Stimulated activated CD8-positive, alpha-beta memory T cell treated with anti-CD3 and anti-CD28 coated beads, Interleukin-7, amount 100 ng/mL, for 48 hours (primary cell): ENCODE measurements at places on chromosomes 5 and 9.
A peak's percentile ranks its signal among the peaks of the same experiment; 100 is the strongest.

DNA sequence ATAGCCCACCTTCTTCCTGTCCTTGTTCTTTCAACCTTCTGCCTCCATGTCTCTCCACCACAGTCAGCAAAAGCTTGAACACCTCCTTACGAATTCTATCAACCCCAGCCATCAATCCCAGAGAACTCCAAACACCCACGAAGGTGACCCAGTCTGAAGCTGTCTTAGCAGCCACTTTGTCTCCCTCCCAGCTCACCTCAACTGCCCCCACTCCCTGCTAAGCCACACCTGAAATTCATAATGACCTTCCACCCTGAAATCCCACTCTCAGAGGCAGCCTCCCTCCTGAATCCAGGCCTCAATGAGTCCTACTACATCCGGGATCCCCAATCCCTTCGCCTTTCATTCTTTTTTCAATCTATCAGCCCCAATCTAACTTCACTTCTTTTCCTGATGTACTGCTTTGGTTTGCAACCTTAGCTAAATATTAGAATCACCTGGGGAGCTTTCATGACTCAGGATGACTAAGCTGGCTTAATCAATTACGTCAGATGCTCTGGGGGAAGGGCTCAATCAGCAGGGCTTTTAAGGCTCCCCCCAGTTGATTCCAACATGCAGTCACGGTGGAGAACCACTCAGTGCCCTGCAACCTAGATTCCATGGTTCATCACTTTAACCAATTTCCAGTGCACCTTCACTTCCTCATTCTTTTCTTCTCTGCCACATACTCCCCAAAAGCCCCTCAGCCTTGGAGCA, 32.2 kb downstream of the BHMT start:
- no peak for DNase-seq

- peak; percentile 48 for DNase-seq
These were observed 307.6 kb downstream of the CWC27 start for GRCh38 chr5:65076251-65076869.

- no peak for DNase-seq
These were observed 22.0 kb downstream of the CCNH start for GRCh38 chr5:87390576-87391199.

DNA sequence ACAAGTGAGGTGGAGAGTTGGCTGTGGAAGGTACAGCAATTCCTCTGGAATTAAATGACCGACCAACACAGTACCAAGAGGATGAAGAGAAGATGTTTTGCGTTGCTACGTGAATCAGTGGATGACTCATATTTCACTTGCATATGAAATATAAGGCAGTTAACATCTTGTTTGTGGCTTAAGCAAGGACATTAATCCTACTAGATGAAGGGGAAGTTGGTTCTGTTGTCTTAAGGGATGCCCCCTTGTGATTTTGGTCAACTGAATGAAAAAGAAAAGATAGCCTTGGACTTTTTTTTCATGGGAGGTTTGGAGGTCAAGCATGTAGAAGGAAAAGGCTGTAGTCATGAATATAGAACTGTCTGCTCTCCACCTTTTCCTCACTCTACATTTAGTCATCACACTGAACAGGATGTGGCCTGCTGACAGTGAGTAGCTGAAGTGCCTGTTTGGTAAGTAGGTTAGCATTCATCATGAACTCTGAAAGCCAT, 33.9 kb downstream of the VLDLR start:
- no peak for DNase-seq

- DNase-seq, result no peak
These were observed 109.3 kb upstream of the APC start for GRCh38 chr5:112628214-112628980.

GRCh38 chr9:15344191-15344590, 37.2 kb upstream of the TTC39B start:
- no peak for DNase-seq

GRCh38 chr5:92956886-92957285, 624.1 kb downstream of the NR2F1-AS1 start:
- DNase-seq, result no peak

DNA sequence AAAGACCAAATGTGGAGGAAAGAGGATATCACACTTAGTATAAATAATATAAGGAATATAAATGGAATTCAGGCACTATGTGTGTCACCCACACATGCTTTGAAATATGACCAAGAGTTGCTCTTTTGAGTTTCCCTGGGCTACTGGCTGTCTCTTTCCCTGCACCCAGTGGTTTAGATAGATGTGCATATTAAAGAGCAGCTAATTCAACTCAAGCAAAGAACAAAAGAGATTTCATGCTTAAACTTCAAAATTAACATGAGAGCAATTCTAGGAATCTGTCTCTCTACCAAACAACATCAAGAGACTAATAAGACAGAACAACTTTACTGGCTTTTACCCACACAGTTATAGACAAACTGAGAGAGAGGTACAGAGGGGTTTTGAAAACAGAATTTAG, 38.0 kb upstream of the ITGA1 start:
- no peak for DNase-seq

DNA sequence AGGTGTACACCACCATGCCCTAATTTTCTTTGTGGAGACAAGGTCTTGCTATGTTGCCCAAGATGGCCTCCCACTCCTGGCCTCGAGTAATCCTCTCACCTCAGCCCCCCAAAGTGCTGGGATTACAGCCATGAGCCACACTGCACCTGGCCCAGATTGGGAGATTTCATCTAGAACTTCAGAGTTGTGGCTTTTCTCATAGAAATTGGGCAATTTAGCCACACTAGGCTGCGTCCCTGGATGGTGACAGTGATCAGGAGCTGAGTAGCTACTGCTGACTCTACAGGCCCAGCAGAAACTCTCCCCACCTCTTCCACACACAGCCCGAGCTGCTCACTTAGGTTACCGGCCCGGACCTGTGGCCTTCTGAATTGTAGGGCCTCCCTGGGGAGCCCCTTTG, 7.7 kb downstream of the PFN3 start:
- DNase-seq, result no peak

DNA sequence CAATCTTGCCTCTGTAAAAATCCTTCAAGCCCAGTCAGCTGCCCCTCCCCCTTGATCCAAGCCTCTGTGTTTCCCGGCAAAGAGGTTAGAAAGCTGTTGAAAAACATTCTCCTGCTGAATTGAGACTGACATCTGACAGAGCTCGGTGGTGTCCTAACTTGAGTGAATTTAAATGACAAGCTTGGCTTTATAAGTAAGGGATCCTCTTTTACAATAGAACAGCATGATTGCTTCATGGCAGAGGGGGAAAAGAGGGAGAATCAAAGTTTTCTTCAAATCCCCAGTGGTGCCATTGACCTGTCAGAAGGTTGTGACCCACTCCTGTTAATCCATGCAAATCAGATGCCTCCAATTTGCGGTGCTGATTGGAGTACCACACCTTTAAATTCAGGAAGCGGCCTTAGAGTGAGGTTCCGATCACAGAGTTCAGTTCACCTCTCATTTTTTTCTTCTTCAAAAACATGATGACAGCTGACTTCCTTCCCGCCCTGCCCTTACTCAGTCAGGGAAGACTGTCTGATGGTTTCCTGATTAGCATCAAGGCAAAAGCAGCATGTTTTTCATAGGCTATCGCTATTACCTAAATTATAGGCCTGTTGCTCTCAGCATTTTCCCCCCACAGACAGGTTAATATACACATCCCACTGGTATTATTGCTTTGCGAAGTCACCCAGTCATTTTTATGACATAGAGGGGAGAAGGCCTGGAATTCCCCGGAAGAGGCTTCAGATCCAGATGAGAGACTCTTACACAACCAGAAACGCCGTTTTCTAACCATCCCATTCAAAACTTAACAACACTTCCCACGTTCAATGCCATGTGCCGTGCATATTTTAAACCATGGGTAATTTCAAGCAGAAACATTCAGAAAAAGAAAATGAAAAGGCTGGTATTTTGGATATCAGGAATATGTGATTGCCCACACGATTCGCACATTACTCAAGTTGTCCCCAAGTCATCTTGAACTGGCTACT, 141.4 kb downstream of the EBF1 start:
- DNase-seq, result no peak

- no peak for DNase-seq
These were observed 21.9 kb downstream of the OR2Y1 start for GRCh38 chr5:180717989-180718388.

- DNase-seq, result peak; percentile 76
These were observed 4.9 kb downstream of the AKNA start for GRCh38 chr9:114382699-114383520.

- DNase-seq, result peak; percentile 35
These were observed 42.8 kb downstream of the CAMSAP1 start for GRCh38 chr9:135864447-135865049.

- DNase-seq, result no peak
These were observed 59.8 kb downstream of the KIAA1958 start for GRCh38 chr9:112546149-112547012.

DNA sequence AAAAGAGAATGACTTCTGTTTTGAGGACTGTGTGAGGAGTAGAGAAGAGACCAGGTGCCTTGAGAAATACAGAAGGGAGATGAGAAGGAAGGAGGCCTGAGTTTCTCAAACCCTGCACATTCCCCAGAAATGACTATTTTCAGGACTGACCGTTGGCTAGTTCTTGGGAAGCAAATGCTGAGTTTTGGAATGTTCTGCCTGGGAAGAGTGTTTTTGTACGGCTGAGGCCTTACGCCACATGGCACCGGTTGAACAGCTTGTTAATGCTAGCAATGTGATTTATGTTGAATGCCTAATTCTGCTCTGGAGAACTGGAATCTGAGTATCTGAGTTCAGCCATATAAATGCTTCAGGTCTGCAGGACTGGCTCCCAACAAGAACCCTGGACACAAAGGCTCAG, 152.7 kb upstream of the ADAMTS16 start:
- no peak for DNase-seq

DNA sequence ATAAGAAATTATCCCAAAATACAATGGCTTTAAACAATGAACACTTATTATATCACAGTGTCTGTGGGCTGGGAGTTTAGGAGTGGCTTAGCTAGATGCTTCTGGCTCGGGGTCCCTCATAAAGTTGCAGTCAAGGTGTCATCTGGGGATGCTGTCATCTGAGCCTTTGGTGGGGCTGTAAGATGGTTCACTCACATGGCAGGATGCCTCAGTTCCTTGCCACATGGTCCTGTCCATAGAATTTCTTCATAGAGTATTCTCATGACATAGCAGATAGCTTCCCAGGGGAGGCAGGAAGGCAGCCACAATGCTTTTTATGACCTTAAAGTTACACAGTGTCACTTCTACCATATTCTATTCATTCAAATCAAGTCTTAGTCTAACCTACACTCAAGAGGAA, 51.2 kb upstream of the HMHB1 start:
- no peak for DNase-seq

DNA sequence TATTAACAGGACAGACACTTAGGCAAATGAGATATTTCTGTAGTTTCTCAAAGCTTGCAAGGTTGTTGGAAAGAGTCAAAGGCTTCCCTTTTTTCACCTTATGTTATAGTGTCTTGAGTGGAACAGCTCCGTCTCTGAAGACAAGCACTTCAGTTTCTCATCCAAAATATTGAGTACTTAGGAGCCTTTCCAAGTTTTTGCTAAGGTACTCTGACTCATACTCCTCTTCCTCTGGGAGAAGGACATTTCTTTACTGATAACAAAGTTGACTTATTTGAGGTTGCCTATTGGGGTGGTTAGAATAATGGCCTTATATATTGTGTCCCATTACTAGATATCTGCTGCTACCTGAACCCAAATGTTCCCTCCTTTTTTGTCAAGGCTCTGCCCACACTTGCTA, 869.6 kb downstream of the MAT2B start:
- no peak for DNase-seq

- no peak for DNase-seq
These were observed 1.8 kb upstream of the MAML1 start for GRCh38 chr5:179730852-179731251.

DNA sequence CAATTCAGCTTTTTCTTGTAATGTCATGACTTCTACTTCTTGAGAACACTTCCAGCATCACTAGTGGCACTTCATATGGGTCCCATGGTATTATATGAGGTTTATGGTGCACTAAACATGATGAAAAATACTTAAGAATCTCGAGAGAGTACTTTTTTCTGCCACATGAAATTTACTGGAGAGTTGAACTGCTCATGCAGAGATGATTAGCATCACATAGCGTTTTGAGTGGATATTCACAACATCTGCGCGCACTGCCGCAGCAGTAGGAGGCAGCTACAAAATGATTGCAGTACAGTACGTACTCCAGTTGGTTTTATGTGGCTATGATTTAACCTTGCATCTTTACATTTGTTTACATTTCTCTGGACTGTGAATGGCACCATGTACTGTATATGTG, 14.7 kb downstream of the RAD1 start:
- DNase-seq, result no peak

- no peak for DNase-seq
These were observed 15.6 kb downstream of the C5orf58 start for GRCh38 chr5:170248172-170248930.
